ENCODE measurements at places on chromosomes 13 and 19. TPM values are rescaled to one million over a fixed set of nuclear protein-coding genes. Genes with fewer than 3 reads are reported as not detected.

- DNase-seq, result no peak
Observed at GRCh38 chr19:43465468-43466120, at the start of gene LYPD3. TSS of gene LYPD3 (minus strand) at chr19:43465608. CDS start at chr19:43465571, 37 bp downstream.

DNA sequence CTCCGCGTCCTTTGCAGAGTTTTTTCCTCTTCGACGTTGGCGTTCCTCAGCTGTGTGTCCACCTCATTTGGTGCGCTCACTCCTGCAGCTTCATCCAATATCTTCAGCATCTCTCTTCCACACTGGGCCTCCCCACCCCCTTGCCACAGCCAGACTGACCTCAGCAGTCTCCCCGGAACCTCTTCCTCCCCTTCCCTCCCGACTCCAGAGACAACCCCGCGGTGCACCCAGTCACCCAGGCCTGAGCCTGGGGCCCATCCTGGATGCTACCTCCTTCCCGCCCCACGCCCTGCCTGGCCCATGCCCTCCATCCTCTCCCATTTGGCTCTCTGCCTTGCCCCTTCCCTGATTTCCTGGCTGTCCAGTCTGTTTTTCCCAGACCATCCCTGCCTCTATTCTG, 8.1 kb upstream of the C5AR2 start:
- no peak for DNase-seq

DNA sequence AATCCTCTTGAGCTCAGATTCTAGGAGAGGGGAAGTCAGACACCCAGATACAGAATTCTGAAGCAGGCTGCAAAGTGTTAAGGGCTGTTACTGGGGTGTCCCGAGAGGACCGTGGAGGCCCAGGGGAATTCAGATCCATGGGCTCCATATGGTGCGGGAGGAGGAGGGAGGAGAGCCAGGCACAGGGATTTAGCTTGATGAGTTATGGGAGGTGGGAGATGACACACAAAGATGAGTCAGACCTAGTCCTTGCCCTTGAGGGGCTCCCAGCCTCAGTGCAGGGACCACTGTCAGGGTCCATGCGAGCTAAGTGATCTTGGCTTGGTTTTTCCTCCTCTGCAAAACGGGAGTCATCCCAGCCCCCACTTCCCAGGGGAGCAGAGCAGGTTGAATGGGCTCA, 14.4 kb upstream of the GIPR start:
- no peak for DNase-seq

DNA sequence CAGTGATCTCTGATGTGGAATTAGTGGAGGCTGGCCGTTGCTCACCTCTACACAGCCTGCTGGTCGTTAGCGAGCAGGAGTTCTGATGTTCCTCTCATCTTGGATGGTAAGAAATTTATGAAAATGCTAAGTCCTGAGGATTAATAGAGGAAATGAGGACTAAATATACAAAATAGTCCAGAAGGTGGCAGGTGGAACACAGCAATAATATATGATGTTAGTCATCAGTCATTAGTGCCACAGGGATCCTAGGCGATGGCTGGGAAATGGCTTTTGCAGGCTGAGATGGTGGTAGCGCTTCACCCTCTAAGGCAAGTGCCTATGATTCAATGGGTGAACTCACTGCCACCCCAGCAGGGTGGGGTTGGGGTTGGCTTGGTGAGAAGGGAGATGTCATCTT, 338.6 kb upstream of the TMTC4 start:
- DNase-seq, result no peak

- DNase-seq, result no peak
Observed at GRCh38 chr19:6997679-6998445, 23.4 kb downstream of the MBD3L2B start.

DNA sequence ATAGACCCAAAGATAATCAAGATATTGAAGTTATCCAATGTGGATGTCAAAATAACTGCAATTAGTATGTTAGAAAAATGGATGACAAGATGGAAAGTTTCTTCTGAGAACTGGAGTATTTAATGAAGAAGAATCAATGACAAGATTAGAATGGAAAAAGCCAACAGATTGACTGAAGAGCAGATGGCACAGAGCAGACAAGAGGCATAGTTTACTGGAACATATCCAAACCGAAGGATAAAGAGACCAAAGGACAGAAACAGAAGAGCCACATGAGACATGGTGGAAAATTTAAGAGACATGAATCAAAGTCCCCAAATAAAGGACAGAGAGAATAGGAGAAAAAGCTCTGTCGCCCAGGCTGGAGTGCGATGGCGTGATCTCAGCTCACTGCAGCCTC, 89.6 kb upstream of the RXFP2 start:
- DNase-seq, result no peak

- no peak for DNase-seq
Observed at GRCh38 chr13:58806401-58806800, 1174.9 kb downstream of the PCDH17 start.

FOSB gene
- 10.5 TPM for total RNA-seq

ZNF724 gene
- 0.52 TPM for total RNA-seq

ZNF429 gene
- 10.0 TPM for total RNA-seq

FUT1 gene
- total RNA-seq, result 2.2 TPM

OR7A5 gene
- total RNA-seq, result not detected

UTP14C gene
- 16.1 TPM for total RNA-seq

ADPRHL1 gene
- total RNA-seq, result 8.6 TPM

MBD3L3 gene
- not detected for total RNA-seq

PSG11 gene
- not detected for total RNA-seq

PPAN gene
- 39.3 TPM for total RNA-seq

DIAPH3 gene
- total RNA-seq, result 1.0 TPM

SYCN gene
- not detected for total RNA-seq
